Activated T-cell treated with anti-CD3 and anti-CD28 coated beads, Interleukin-2, amount 50 U/mL, for 72 hours (primary cell): ENCODE measurements at places on chromosomes 16 and 17.

DNA sequence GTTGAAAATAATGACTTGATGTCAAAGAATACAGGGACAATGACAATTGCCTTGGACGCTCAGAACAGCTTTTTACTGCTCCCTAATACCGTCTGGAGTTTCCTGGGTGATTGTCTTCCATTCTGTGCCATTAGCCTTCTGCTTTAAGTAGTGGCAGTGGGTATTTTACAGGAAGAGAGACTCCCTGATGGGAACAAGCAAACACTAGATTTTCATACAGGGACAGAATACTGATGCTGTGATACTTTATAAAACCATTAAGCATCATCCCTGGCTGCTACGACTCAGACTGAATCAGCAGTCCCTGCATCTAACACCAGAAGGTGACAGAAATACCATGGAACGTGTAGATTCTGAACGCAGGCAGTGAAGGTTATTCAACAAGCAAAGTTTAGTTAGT, 635.4 kb upstream of the GOT2 start:
- H3K4me3 ChIP-seq, result no peak overlapping the region
- H3K4me1 ChIP-seq, result no peaks in the 10 kb centered on the region
- DNase-seq, result no peak
- no peak overlapping the region for H3K27ac ChIP-seq

DNA sequence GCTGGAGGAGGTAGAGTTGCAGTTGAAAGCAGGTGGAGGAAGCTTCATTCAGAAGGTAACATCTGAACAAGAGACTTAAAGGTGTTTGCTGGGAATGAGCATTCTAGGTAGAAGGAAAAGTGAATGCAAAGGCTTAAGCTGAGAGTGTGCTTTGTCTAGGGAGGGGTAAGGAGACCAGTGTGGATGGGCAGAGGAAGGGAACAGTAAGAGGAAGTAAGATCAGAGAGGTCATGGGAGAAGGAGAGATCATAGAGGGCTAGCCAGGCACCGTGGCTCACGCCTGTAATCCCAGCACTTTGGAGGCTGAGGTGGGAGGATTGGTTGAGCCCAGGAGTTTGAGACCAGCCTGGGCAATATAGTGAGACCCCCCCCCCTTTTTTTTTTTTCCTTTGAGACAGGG, 3.3 kb downstream of the STX4 start:
- H3K4me3 ChIP-seq, result no peak overlapping the region
- no peaks in the 10 kb centered on the region for H3K27me3 ChIP-seq
- H3K4me1 ChIP-seq, result peaks cover 27% of the 10 kb centered on the region

GRCh38 chr17:76238847-76239537, 1.3 kb downstream of the RNF157 start:
- peaks cover 7% of the 10 kb centered on the region for H3K36me3 ChIP-seq
- H3K4me1 ChIP-seq, result peaks cover 66% of the 10 kb centered on the region
- H3K27me3 ChIP-seq, result no peaks in the 10 kb centered on the region
- no peak for DNase-seq
- peak overlapping the region; percentile 89 for H3K27ac ChIP-seq

DNA sequence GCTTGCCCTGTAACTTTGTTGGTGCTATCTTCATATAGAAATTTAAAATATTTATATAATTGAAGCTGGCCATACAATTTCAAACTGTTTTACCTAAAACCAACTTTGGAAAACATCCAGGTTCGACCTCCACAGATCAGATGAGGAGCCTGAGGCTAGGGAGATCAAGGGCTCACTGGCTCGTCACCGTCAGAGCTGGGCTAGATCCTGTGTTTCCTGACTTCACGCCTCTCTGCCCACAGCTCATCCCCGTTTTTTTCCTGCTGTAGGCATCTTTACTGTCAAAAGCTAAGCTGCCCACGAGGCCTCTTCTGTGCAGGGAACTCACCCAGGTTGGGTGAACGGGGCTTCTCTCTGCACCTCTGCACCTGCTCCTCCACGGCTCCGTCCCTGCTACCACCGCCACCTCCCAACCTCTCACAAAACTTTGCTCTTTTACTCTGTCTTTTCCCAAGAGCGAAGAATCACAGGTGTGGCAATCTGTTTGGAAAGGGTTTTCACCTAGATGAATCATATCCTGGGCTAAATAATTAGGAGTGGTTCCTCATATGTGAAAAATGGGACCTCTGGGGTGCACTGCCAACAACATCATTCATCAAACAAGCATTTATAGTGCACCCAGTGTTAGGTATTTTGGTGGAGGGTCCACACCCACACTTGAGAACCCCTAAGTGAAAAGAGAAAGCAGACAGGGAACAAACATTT, 24.8 kb upstream of the KDM6B start:
- peaks cover 7% of the 10 kb centered on the region for H3K27me3 ChIP-seq
- no peak overlapping the region for H3K27ac ChIP-seq
- H3K36me3 ChIP-seq, result no peaks in the 10 kb centered on the region
- DNase-seq, result no peak
- no peak overlapping the region for H3K4me3 ChIP-seq

DNA sequence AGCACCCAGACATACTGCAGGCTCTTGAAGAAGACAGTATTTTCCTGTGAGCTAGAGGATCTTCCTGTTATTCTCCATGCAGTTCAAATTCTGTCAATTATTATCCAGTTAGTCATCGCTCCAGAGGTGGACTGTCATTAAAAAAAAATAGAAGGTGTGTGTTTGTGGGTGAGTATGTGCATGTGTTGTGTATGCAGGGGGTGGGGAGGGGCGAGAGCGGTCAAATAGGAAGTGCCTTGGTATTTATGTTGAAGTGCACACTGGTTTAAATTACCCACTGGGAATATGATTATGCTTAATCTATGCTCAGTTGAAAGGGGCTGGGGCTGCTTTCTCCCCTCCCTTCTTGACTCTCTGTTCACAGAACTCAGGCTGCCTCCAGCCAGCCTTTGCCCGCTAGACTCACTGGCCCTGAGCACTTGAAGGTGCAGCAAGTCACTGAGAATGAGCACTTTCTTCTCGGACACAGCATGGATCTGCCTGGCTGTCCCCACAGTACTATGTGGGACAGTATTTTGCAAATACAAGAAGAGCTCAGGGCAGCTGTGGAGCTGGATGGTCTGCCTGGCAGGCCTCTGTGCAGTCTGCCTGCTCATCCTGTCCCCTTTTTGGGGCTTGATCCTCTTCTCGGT, at the start of gene HSD17B2:
TSS of gene HSD17B2 (plus strand) at position 273 of the 632 bp plus-strand sequence. CDS start at position 445, 172 bp downstream.
- H3K4me3 ChIP-seq, result no peak within 1 kb of the TSS

DNA sequence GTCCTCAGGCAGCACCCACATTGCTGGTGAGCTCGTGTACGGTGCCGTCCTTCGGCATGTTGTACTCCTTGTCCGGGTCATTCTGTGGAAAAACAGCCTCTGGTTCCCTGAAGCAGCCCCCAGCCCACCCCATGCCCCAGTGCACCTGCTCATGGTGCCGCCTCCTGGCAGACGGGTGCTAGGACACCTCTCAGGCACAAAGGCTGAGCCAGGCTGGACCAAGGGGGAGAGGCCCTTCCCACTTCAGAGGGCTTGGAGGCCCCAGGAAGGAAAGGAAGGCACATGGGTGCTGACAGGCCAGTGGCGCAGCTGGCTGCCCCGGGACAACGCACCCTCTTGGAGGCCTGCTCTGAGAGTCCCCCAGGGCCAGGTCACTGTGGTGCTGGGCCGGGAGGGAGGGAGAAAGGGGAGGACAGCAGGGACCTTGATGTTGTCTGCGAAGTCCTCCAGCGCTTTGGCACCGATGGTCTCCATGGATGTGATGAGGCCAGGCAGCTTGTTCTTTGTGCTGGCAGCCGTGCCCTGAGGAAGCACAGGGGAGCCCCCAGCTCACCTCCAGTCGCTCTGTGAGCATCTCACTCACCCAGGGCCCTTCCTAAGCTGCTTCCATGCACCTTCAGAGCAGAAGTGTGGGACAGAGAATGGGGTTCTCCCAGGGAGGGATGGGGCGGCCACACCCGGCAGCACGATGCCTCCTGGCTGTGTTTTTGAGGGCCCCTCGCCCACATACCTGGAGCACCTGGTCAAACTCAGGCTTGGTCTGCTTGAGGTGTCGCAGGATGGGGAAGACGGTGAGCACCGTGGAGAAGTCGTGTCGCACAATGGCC, 9.3 kb downstream of the ZACN start:
- no peak overlapping the region for H3K27ac ChIP-seq
- no peak for DNase-seq
- no peaks in the 10 kb centered on the region for H3K27me3 ChIP-seq
- H3K36me3 ChIP-seq, result peaks cover 9% of the 10 kb centered on the region
- H3K4me3 ChIP-seq, result no peak overlapping the region

DNA sequence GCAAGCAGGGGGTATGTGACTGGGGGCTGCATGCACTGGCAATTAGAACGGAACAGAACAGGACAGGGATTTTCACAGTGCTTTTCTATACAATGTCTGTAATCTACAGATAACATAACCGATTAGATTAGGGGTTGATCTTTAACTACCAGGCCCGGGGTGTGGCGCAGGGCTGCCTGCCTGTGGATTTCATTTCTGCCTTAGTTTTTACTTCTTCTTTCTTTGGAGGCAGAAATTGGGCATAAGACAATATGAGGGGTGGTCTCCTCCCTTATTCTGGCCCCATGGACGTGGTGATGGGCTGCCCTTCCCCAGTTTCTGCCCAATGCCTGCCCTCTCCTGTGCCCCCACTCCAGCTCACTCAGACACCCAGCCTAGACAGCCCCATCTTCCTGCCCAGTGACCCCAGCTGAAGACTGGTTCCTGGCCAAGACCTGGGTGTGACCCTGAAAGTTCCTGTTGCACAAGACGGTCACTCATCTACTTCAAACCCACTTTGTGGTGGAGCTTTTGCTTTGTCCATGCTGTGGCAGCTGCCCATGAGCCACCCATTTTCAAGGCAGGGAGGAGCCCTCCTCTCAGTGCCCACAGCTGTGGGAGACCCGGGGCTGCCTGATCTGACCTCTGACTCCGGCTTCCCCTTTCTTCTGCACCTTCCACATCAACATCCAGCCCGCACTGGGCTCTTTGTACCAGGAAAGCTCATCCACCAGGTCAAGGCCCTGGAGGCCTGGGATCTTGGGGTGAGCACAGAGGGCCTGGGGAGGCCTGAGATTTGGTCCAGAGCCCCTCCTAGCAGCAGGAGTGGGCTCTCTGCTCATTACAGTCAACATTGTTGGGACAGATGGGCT, 18.6 kb downstream of the ALOX12B start:
- H3K36me3 ChIP-seq, result no peaks in the 10 kb centered on the region
- H3K4me1 ChIP-seq, result peaks cover 22% of the 10 kb centered on the region
- peaks cover 54% of the 10 kb centered on the region for H3K27me3 ChIP-seq
- no peak for DNase-seq
- no peak overlapping the region for H3K4me3 ChIP-seq

- H3K4me1 ChIP-seq, result no peaks in the 10 kb centered on the region
- H3K36me3 ChIP-seq, result no peaks in the 10 kb centered on the region
- no peak overlapping the region for H3K4me3 ChIP-seq
- no peak overlapping the region for H3K27ac ChIP-seq
- no peak for DNase-seq
Measured at GRCh38 chr17:41464682-41465081, 2.5 kb downstream of the KRT32 start.

DNA sequence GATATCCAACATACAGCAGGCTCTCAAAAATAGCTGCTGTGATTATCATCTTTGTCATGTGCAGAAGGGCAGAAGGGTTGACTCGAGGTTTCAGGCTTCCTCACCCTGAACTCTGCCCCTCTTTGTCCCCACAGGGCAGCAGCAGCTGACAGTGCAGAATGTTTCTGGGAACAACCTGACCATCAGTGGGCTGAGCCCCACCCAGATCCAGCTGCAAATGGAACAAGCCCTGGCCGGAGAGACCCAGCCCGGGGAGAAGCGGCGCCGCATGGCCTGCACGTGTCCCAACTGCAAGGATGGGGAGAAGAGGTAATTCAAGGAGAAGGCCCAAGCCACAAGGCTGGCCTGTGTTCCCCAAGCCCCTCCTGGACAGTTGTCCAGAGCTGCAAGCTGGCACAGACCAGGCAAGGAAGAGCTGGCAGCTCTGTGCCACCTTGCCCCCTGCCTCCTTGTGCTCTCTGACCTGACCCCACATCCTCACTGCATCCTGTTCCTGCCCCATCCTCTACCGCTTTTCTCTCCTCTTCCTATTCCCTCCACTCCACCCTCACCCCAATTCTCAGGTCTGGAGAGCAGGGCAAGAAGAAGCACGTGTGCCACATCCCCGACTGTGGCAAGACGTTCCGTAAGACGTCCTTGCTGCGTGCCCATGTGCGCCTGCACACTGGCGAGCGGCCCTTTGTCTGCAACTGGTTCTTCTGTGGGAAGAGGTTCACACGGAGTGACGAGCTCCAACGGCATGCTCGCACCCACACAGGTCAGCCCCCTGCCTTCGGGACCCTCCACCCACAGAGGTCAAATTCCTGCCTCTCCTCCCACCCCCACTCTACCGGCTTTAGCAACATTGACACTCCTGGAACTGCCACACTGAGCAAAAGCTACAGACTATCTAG, 16.3 kb upstream of the PNPO start:
- H3K27me3 ChIP-seq, result no peaks in the 10 kb centered on the region
- peaks cover 9% of the 10 kb centered on the region for H3K4me1 ChIP-seq
- H3K36me3 ChIP-seq, result peaks cover 23% of the 10 kb centered on the region
- no peak for DNase-seq

DNA sequence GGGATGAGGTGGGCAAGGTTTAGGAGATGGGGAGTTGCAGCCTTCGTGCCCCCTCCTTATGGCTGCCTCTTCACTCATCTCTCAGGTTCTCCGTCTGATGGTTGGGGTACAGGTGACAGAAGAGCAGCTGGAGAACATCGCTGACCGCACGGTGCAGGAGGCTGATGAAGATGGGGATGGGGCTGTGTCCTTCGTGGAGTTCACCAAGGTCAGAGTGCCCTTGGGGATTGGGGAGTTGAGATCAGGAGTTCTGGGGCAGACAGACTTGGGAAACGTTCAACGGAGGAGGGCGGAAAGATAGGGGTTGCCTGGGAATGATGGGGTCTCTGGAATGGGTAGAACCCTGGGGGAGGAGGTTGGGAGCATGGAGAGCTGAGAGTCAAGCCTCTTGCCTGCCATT, 2.3 kb downstream of the CHP2 start:
- peaks cover 63% of the 10 kb centered on the region for H3K27me3 ChIP-seq
- no peaks in the 10 kb centered on the region for H3K4me1 ChIP-seq
- no peak for DNase-seq
- H3K4me3 ChIP-seq, result no peak overlapping the region
- H3K36me3 ChIP-seq, result no peaks in the 10 kb centered on the region
- no peak overlapping the region for H3K27ac ChIP-seq

DNA sequence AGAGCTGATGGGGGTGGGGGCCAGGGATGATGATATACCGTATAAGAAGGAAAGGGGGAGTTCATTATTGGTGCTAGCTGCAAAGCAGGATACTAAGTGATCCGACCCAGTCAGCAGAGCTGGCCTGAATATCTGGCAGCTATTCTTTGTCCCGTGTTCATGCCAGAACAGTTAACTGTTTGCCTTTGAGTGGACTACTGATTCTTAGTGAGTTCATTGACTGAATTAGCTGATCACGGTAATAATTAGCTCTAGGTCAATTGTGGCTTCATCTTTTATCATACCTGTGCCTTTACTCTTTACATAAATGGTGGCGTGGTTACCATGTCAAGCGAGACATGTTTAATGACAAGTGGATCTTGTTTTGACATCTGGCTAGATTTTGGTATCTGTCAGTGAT, 5.3 kb downstream of the KPNB1 start:
- DNase-seq, result no peak
- H3K27ac ChIP-seq, result peak overlapping the region; percentile 88
- H3K36me3 ChIP-seq, result peaks cover 31% of the 10 kb centered on the region
- no peaks in the 10 kb centered on the region for H3K27me3 ChIP-seq
- peak overlapping the region; percentile 31 for H3K4me3 ChIP-seq
